ENCODE measurements at places on chromosomes 1 and 21.

GRCh38 chr1:37070126-37070525 lies 35.8 kb upstream of the GRIK3 start:
- no peak for DNase-seq

DNA sequence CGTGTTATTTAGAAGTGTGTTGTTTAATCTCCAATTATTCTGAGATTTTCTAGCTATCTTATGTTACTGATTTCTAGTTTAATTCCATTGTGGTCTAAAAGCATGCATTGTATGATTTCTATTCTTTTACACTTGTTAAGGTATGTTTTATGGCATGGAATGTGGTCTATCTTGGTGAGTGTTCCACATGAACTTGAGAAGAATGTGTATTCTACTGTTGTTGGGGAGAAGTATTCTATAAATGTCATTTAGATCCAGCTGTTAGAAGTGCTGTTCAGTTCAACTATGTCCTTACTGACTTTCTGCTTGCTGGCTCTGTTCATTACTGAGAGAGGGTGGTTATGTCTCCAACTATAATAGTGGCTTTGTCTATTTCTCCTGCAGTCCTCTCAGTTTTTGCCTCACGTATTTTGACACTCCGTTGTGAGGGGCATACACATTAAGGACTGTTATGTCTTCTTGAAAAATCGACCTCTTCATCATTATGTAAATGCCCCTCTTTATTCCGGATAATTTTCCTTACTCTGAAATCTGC lies 12.0 kb upstream of the PLA2G5 start:
- no peak for DNase-seq

DNA sequence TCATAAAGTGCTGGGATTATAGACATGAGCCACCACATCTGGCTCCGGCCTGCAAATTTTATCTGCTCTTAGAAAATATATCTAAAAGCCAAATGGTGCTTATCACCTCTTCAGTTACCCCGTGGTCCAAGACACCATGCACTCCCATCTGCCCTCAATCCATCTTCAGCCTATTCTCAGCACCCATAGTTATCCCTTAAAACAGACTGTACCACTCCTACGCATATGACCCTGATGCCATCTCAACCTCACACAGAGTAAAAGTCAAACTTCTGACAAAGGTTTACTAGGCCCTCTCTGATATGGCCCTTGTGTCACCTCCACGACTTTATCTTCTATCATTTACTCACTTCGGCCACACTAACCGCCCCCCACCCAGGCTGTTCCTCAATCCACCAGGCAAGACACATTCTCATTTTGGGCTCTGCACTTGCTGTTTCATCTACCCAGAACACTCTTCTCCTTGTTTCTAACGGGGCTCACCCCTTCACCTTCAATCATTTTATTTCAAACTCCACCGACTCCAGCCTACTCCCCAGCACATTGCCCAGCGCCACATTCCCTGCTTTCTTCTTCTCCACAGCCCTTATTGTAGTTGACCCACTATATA lies 33.0 kb downstream of the USP48 start:
- DNase-seq: no peak

DNA sequence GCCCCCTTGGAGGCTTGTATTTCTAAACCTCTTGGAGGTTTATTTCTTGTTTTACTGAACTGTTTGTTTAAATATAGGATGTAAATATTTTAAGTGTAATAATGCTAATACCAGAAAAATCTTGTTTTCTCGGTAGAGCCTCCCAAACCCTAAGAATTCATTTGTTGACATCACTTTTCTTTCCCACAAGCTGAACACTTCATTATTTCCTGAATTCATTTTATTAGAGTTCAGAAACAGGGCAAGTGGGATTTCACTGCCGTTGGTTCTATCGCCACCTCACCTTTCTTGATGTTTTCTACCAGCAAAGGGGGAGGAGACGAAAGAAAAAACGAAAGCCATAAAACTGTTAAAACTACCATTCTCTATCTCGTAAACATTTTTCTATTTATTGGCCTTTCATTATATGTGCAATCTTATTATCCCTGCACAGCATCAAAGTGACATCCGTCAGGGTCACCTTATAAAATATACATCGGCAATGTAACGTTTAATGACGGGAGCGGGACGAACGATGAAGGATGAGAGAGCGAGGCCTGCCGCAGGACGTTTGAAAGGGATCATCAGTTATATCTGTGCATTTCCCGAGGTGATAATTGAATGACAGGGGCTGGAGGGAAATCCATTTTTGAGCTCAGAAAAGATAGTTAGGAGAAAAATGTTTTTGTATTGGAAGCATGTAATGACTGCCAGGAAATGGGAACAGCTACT lies 59.5 kb downstream of the SLC45A1 start:
- DNase-seq: no peak

- no peak for DNase-seq
Measured at GRCh38 chr1:36309397-36309796, 3.2 kb downstream of the SH3D21 start.

DNA sequence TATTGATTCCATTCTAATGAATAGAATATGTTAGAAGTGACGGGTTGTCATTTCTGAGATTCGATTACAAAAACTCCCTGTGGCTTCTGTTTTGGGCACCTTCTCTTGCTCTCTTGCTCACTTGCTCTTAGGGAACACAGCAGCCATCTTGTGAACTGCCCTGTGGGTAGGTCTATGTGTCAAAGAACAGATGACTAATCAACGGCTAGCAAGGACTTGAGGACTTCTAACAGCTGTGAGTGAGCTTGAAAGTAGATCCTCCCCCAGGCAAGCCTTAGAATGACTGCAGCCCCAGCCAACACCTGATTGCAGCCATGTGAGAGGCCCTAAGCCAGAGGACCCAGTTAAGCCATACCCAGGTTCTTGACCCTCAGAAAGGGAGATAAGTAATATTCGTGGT lies 49.3 kb downstream of the AZIN2 start:
- DNase-seq: peak; percentile 35

DNA sequence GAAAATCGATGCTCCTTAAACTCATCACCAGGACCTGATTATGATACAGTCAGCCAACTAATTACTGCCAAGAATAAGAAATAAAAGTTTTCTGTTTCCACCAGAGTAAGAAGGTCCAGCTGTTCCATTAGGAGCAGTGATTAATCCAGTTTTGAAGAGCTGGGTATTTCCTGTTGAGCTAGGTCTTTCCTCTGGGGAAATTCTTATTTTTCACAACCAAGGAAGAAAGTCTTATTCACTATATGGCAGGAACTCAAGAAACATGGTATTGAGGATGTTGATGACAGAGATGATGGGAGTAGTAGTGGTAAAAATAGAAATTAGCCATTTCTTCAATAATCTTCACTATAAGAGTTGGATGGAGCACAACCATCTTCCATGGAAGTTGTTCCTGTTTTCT lies 374.6 kb upstream of the RUNX1 start:
- no peak for DNase-seq

- no peak for DNase-seq
Measured at GRCh38 chr1:86950712-86951419, 36.4 kb downstream of the HS2ST1 start.

DNA sequence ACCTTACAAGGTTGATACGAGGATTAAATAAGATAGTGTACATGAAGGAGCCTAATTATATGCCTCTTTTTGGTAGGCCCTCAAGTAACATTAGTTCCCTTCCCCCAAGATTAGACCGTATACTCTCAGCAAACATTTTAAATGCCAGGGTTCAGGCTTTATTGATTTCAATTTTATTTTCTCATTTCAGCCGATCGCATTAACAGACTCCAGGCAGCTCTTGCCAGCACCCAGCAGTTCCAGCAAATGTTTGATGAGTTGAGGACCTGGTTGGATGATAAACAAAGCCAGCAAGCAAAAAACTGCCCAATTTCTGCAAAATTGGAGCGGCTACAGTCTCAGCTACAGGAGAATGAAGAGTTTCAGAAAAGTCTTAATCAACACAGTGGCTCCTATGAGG lies 104.4 kb upstream of the BMP8A start:
- DNase-seq: no peak

- DNase-seq: no peak
Measured at GRCh38 chr1:20555025-20555757, 2.8 kb downstream of the FAM43B start.

DNA sequence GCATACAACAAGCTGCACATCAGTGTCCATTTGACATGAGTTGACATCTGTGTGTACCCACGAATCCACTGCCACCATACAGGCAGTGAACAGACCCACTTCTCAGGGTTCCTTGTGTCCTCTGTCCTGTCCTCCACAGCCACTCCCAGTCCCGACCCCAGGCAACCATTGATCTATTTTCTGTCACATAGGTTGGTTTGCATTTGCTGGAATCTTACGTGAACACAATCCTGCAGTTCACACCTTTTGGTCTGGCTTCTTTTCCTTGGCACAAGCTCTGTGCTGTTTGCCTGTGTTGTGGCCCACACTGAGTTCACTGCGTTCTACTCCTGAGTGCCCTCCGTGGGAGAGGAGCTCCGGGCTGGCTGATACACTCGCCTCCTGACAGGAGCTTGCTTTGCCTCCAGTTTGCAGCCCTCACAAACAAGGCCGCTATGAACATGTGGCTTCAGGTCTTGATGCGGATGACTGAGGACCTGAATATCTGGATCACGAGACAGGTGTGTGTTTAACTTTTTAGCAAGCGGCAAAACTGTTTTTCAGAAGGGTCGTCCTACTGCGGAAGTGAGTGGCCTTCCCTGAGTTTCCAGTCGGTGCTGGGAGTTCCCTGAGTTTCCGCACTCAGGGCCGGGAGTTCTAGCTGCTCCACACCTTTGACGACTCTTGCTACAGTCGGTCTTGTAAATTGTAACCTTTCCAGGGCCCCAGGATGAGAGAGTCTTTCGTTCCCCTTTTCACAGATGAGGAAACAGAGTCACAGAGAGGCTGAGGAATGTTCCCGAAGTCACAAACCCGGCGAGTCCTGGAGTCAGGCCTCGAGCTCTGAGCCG lies 13.0 kb upstream of the COL18A1 start:
- DNase-seq: no peak

DNA sequence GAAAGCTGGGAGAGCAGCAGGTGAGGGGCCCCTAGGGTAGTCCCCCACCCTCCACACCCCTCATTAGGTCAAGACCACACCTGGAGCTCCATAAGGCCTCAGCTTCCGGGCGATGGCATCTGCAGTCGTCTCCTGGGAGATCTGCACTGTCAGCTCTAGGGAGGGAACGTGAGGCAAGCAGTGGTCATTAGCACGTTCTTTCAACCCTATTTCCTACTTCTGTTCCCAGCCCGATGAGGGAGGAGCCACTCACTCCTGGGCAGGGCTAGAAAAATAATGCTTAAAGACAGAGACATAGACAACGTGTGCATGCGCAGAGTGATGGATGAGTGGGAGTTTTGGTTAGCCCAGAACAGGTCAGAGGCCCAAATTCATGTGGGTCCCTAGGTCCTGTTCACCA lies 9.7 kb downstream of the KDF1 start:
- DNase-seq: no peak

GRCh38 chr1:67708606-67709005 lies 23.6 kb downstream of the GADD45A start:
- DNase-seq: no peak

DNA sequence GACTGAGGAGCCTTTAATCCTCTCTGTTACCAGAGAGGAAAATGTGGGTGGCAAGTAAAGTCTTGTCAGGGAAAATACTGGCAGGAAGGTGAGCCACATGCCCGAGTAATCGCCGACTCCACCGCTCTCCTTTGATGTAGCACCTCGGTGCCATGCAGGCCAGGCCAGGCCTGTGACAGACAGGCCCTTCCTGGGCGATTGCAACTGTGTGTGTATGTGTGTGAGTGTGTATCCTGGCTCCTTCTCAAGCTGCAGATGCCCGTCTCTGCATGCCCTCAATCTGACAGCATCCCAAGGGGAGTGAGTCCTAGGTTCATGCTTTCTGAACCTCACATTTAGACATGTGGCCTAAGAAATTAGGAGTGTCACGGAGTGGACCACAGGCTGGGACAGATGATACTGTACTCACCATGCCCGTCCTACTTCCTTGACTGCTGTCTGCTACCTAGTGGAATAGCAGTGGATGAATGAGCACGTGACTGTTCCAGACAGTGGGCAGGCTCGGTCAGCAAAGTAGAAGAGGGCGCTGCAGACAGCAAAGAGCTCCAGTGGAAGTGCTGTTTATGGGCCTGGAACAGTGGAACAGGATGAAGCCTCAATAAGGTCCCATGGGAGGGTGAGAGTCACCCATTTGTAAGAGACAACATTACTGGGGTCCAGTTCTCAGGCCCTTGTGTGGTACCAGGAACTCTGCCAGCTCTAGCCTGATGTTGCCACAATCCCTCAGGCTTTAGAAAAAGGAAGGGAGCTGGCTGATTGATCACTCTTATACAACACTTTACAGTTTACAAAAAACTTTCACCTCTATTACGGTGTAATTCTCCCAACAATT lies 25.3 kb downstream of the SERTAD4 start:
- DNase-seq: no peak

DNA sequence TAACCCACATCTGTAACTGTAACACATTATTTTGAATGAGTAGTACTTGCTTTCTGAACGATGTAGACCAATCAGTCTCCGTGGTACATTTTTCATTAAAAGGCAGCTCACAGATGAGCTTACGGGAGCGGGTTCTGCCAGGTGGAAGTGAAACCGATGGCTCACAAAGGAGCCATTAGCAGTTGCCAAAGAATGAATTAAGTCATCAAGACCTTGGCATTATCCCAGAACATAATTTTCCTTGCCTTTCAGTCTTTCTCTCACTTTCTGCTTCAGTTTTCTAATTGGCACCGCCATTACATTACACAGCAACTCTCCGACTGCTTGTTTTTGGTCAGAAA lies 33.5 kb upstream of the UTS2 start:
- DNase-seq: no peak

DNA sequence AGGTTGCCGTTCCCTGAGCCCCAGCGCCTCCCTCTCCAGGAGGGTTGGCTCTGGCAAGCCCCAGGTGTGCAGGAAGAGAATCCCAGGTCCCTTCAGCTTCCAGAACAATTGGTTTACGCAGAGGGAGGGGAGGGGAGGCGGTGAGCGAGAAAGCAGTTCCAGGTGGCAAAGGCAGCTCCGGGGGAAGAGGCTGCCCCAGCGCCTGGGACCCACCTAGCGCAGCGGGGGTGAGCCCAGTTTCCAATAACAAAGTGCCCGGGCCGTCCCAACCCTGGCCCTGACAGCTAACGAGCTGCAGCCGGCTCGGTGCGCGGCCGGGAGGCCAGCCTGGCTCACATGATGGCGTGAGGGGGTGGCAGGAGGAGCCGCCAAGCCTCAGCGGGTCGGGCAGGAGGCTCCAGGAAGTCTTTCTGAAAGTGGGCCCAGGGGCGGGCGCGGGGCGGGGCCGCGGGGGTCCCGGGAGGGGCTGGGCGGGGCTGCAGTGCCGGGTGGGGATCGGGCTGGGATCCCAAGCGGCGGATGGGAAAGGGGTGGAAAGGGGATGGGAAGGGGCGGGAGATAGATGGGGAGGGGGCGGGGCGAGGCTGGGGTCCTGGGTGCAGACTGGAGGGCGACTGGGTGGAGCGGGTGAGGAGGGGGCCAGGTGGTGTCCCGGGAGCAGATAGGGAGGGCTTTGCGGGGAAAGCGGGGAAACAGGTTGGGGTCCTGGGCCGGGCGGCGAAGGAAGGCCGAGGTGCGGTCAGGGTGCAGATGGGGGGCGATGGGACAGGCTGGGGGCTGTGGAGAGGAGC lies 22.8 kb downstream of the DHRS3 start:
- DNase-seq: no peak

- DNase-seq: no peak
Measured at GRCh38 chr21:35028451-35028978, 20.6 kb downstream of the RUNX1 start.

Measured in GM12864 (cell line).